ENCODE measurements at places on chromosomes 6 and 20.

GRCh38 chr20:18506744-18507143 lies 996 bp upstream of the SEC23B start:
- no peak for DNase-seq

DNA sequence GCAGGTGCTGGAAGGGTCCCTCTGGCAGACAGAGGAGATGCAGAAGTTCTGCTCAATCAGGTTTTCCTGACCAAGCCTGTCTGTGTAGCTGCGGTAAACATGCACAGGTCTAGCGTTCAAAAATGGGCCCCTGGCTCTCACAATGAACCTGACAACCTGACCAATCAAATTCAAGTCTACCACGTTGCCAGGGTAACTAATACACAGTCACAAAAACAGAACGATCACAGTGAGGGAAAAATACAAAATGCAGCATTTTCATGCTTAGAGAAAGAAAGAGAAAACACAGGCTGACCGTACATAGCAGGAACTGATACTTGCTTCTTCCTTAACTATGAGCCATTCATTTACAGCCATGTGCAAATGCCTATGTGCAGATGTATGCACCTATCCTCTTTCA lies 353.1 kb upstream of the TSHZ2 start:
- no peak for DNase-seq

DNA sequence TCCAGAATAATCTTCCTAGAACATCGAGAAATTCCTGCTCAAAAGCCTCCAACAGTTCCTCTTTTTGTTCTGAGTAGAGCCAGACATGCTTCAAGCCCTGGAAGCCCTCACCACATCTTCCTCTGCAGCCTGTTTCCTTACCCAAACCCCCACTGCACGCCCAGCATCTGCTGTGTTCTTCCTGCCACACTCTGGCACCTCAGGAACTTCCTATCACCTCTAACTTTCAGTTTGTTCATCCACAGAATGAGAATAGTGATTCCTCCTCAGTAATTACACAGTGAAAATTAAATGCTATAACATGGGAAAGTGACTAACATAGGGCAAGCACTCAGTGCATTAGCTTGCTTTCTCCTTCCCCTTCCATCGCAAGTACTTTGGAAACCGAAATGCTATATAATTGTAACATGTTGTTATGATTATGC lies 26.3 kb downstream of the C6orf89 start:
- no peak for DNase-seq

- DNase-seq = no peak
Observed at GRCh38 chr6:26122402-26122792, 35.2 kb downstream of the HFE start.

DNA sequence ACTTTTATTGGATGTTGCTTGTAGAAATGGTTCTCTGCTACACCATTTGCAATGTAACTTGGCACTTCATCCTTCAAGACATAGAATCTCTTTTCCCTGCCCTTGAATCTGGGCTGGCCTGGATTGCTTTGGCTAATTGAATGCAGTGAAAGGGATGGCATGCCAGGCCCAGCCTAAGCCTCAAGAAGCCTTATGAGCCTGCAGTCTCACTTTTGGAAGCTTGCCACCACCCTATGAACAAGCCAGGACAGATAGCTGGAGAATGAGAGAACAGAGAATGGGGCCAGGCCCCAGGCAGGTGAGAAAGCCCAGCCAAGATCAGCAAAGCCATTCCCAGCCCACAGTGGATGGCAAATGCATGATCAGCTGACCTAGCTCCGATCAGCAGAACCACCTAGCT lies 350.7 kb upstream of the RNF24 start:
- DNase-seq = no peak

- peak; percentile 76 for DNase-seq
Observed at GRCh38 chr6:63573076-63573898, 1.0 kb downstream of the LOC128125822 start.

DNA sequence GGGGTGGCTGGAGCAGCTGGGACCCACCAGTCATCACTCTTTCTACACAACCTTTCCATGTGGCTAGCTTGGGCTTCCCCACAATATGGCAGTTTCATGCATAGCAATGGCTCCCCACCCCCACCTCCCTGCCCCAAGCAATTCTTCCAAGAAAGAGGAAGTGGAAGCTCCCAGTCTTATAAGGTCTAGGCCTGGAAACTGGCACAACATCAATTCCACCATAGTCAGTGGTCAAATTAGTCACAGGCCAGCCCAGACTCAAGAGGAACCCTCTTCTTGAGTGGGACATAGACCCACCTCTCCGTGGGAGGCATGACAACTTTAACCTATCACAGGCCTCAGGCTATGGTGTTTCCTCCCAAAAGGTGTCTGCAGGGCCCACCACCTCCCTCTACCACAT lies 17.7 kb downstream of the TGM6 start:
- no peak for DNase-seq

DNA sequence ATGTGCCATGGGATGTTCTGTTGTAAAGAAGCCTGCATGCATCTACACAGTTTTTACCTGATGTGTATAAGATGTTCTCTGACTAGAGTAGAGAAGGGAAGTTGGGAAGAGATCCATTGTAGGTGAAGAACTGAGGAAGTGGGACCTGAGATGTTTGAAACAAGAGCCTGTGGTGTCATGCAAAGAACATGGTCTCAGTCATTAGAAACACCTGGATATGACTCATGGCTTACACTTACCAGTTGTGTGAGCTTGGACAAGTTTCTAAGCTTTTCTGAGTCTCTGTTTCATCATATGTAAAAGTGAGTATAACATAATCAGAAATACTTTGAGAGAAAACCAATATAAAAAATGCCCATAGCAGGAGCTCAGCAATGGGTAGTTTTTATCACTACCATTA lies 51.9 kb upstream of the SEC63 start:
- DNase-seq = no peak

DNA sequence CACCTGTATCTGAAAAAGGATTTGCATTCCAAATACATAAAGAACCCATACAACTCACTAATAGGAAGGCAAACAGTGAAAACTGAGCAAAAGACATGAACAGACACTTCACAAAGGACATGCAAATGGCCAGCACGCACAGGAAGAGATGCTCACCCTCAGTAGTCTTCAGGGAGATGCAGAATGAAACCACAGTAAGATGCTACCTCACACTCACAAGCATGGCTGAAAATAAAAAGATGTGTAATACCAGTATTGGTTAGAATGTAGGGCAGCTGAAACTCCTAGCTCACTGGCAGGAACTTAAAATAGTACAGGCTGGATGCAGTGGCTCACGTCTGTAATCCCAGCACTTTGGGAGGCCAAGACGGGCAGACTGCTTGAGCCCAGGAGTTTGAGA lies 64.6 kb downstream of the SNX5 start:
- DNase-seq = no peak

DNA sequence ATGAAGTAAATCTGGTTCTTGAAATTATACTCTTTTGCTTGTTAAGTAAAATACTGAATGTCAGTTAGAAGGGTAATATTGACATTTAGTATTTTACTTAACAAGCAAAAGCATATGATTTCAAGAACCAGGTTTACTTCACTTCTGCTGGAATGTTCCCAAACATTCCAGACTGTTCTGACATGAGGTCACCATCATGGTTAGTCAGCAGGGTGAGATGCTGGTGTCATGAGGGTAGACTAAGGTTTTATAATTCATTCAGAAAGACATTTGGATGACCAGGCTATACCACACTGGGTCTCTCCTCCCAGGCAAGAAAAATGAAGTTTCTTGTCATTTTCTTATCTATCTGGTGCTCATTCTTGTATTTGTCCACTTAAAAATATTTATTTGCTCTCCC lies 414.4 kb upstream of the MMS22L start:
- DNase-seq = no peak

- DNase-seq = no peak
Observed at GRCh38 chr6:11219400-11219834, 13.1 kb downstream of the NEDD9 start.

DNA sequence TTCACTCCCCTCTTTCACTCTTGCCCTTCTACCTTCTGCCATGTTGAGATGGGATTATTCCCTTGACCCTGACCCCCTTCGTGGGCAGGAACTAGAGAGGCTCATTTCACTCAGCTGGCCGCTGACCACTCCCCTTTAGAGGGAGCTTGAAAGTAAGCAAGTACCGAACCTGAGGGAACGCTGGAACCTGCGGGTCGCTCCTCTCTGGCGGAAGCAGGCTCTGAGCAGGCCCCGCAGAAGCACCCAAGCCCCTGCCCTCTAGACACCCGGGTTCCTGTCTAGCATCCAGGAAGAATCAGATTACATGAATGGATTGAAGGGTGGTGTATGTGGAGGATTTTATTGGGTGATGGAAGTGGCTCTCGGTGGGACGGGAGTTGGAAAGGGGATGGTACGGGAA lies 11.9 kb upstream of the MYCT1 start:
- DNase-seq = no peak

DNA sequence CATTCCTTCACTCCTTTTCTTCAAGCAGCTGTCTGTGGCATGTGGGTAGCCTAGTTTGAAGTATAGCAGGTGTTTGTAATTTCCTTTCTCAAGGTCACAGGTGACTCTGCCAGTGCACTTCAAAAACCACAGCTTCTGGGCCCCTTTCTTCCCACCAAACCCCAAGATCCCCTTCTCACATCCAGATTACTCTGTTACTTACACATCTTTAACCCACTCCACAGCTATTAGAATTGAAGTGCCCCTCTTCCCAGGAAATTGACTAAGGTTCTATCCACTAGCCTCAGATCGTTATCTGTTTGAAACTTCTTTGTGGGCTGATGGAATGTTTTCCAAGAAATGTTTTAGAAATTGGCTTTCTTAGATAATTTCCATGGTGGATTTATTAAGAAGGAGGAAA lies 150.8 kb downstream of the AHI1 start:
- DNase-seq = no peak

- no peak for DNase-seq
Observed at GRCh38 chr6:50610562-50610961, 102.8 kb upstream of the TFAP2D start.

DNA sequence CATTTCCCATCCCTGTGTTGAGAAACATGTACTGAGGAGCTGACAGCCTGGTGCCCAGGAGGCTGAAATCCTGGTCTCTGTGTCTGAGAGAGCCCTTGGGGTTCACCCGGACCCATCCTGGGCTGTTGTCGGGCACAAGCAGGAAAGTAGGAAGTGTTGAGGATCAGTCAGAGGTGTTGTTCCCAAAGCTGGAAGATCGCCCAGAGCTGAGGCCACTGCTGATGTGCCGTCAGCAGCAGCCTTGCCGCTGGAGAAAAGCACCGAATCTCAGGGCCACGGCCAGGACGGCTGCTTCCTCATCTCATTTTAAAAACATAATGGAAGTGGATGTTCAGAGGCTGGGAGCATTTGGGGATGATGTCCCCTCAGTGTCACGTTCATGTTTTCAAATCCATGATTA lies 218.5 kb downstream of the UST start:
- DNase-seq = no peak

DNA sequence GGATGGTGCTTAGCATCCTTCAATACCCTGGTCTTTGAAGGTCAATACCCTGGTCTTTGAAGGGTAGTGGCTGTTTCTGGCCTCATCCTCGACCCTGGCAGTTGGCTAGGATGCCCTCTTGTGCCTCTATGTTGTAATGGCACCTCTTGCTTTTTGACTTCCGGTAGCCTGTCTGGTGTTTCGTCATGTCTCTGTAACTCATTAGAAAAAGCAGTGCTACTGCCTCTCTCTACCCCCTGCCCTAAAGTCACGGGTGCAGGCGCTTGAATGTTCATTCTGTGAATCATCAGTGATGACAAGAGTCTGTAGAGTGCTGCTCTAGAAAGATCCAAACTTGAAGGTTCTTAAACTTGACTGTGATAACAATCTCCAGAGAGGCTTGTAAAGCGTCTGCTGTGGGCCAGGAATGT lies 28.3 kb downstream of the RSPO4 start:
- peak; percentile 49 for DNase-seq

- DNase-seq = no peak
Observed at GRCh38 chr6:168440520-168441433, at the start of gene SMOC2. TSS of gene SMOC2 (plus strand) at chr6:168441184. CDS start at chr6:168441371, 187 bp downstream.

- DNase-seq = no peak
Observed at GRCh38 chr6:144580039-144580438, 294.9 kb downstream of the UTRN start.

GRCh38 chr6:72031471-72031870 lies 145.1 kb downstream of the RIMS1 start:
- DNase-seq = no peak

- no peak for DNase-seq
Observed at GRCh38 chr6:118719351-118720124, 68.1 kb upstream of the CEP85L start.

- no peak for DNase-seq
Observed at GRCh38 chr6:51015394-51015793, 196.7 kb downstream of the TFAP2B start.

GRCh38 chr20:8749101-8749500 lies 319.8 kb upstream of the PLCB4 start:
- DNase-seq = no peak

DNA sequence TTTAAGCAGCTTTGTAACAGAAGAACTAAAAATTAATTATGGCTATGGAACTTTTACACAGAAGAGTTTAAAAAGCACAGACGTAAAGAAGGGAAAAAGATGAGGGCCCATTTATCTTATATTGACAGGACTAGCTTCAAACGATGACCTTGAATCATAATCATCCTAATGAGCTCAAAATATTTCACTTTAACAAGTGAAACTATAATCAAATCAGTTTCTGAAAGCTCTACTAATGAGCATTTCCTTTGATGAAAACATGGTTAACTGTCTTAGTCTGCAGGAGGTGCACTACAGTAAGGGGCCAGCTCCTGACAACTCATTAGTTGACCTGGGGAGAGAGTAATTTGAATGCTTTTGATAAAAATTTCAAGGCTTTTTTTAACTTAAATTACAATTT lies 228.0 kb upstream of the DEFB112 start:
- DNase-seq = no peak

GRCh38 chr6:38783443-38784228 lies 68.5 kb downstream of the DNAH8 start:
- DNase-seq = no peak

GRCh38 chr6:148898376-148899014 lies 151.7 kb downstream of the UST start:
- DNase-seq = no peak

DNA sequence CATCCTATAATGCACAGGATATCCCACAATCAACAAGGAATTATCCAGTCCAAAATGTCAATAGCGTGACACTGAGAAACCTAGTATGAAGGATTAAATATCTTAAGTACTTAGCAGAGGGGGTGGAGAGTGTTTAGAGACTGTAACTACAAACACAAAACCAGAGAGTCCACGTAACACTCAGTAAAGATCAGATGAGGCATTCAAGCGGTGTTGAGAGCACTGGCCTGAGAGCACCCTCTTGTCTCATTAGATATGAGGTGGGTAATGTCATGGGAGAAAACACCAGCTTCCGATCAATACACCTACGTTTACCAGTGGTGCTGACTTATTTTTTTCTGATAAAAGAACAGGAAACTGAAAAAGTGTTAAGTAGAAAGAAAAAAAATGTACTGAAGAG lies 2.3 kb downstream of the FAM184A start:
- DNase-seq = no peak

DNA sequence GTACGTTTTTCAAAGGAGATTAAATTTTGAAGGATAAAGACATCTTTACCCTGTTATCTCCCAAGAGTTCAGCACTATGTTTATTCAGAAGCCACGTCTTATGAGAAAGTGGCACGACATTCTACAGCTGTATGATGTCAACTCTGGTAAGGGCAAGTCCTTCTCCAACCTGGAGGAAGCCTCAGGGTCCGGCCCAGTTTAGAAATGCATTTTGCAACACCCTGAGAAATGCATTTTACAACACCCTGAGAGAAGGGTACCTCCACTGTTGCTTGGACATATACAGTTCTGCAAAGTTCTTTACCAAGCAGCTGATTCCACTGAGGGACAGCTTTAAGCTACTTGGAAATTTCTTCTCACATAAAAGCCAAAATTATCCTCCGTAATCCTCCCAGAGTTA lies 17.5 kb downstream of the NAPB start:
- DNase-seq = no peak

GRCh38 chr6:71228461-71229041 lies 60.1 kb upstream of the OGFRL1 start:
- DNase-seq = no peak

Measured in natural killer cell treated with Interleukin-12 subunit alpha and Interleukin-12 subunit beta and Interleukin-15 and Interleukin-18, amount 100 ng/mL, for 72 hours (primary cell).